ENCODE measurements at places on chromosomes 16 and 17.
A peak's percentile ranks its signal among the peaks of the same experiment; 100 is the strongest.

DNA sequence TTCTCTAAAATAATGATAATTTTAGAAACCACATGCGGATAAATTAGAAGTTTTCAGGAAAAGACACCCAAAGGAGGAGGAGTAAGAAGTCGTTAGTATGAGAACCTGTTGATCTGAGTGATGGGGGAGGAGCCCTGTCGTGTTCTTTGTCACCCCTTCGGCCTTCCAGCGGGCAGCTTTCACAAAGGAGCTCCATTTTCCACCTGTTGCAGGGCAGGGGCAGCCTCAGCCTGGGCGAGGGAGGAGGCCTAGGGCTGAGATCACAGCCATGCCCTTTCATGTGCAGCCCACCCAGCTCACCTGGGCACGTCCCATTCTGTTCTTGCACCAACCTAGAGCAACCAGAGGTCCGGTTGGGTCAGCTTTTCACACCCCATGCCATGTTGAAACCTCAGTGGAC lies 5.3 kb downstream of the DUSP14 start:
- peak; percentile 43 for DNase-seq

GRCh38 chr17:15278380-15278779 lies 13.3 kb upstream of the PMP22 start:
- DNase-seq = no peak

- peak; percentile 70 for DNase-seq
Observed at GRCh38 chr16:66751053-66751302, 431 bp downstream of the DYNC1LI2 start.

GRCh38 chr17:82691714-82692113 lies 6.8 kb downstream of the RAB40B start:
- no peak for DNase-seq

GRCh38 chr17:78804777-78805176 lies 22.7 kb upstream of the CYTH1 start:
- DNase-seq = no peak

DNA sequence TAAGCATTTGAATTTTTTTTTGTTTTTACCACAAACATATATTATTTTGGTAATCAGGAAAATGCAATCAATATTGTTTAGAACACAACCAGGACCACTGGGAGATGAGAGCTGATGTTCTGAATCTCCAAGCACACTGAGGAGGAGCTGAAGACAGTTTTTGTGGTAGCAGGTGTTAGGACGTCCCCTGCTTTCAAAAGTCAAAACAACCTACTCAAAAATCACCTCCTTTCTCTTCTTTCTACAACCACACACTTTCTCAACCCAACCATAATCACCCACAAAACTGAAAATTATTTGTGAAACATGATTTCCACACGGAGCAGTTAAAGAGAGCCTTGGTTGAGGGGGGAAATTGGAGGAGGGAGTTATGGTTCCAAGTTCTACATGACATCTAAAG lies 26.7 kb upstream of the CFAP20 start:
- no peak for DNase-seq

DNA sequence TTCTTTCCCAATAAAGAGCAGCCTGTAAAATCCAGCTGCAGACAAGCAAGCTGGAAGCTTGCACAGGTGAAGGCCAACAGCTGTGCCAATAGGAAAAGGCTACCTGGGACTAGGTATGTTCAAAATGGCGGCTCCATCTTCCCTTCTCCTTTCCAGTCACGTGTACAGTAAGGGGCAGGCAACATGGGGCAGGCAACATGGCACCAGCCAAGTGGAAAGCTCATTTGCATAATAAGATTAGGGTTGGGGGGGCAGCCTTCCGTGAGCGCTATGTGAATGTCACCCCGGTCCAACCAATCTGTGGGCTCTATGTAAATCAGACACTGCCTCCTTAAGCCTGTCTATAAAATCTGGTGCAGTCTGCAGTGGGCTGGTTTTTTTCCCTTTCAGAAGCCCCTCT lies 31.3 kb downstream of the TVP23A start:
- no peak for DNase-seq

GRCh38 chr17:72184805-72185204 lies 64.0 kb downstream of the SOX9 start:
- peak; percentile 39 for DNase-seq

DNA sequence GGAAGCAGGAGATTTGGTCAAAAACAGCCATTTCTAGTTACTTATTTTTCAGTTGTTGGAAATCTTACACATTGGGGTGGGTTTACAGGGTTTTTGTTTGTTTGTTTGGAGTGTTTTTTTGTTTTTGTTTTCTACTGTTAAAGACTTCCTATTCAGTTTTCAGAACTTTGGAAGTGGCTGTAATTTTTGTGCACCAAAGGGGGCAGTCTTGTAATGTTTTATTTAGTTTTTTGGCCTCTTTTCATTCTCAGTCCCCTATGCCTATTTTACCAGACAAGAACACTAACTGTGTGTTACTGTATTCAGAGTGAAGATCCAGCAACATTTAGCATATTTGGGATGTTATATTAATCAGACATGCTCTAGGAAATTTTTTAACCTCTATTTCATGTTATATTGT lies 20.6 kb downstream of the TPPP3 start:
- DNase-seq = no peak

DNA sequence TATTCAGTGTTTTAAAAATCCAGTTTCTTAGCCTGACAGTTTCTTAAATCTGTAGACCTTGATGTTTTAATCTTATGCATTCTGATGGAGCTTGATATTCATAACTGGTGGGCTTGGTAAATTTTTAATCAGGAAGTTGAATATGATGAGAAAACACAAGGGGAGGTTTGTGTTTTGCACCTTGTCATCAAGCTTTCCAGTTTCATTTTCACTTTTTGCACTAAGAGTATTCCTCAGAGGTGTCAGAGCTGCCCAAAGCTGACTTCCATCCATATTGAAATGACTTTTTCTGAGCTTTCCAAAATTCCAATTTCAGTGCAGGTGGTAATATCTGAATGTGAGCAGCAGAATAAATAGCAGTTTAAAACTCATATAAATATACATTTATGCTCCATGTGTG lies 555.0 kb upstream of the RBFOX1 start:
- no peak for DNase-seq

DNA sequence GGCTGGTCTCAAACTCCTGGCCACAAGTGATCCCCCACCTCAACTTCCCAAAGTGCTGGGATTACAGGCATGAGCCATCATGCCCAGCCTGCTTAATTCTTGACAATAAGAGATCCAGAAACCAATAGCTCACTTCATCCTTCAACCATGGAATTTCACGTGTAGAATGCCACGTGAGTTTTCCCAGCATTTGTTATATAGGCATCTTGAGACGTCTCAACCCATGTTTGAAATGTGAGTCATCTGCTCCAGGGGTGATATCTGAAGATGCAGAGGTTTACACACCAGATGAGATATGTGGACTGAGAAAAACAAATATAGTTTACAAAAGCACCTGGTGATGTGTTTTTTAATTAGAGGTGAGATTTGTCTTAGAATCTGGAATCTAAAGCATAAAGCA lies 7.1 kb downstream of the TEKT3 start:
- no peak for DNase-seq

DNA sequence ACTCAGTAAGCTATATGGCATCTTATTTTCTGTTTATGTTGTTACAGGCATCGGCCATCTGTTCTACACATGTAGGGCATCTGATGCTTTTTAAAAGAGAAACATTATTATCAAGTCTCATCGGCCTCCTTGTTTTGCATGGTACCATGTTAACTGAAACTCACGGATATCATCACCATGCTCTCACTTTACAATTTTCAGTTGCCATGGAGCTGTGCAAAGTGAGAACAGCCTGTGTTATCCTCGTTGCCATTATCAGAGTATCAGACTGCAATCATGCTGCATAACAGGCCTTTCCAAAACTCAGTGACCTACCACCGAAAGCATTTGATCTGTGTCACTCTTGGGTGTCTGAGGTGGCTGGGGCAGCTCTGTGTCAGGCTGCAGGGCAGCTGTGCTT lies 110.3 kb downstream of the C17orf67 start:
- DNase-seq = no peak

- peak; percentile 56 for DNase-seq
Observed at GRCh38 chr17:49003557-49004511, 6.6 kb downstream of the IGF2BP1 start.
